ENCODE measurements at places on chromosomes 2 and 18.
A peak's percentile ranks its signal among the peaks of the same experiment; 100 is the strongest.

DNA sequence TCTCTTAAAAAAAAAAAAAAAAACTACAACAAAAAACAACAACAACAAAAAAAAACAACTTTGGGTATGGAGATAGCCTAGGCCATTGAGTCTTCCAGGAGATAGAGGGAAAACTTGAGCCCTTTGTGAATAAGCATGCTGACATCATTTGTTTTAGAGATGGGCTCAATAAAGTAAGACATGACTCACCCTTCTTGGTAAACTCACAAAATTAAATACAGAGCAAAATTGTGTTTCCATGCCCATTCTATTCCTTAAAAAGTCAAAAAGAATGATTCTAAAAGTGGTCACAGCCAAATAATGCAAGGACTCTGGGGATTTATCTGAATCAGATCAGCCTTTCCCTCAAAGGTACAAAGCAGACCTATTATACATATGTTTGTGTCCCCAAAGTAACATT lies 117.4 kb downstream of the ETAA1 start:
- no peak for DNase-seq

GRCh38 chr2:177397481-177398289 lies 5.1 kb downstream of the AGPS start:
- peak; percentile 81 for DNase-seq

GRCh38 chr2:160584972-160585494 lies 91.4 kb upstream of the RBMS1 start:
- no peak for DNase-seq

- DNase-seq, result peak; percentile 99
Observed at GRCh38 chr2:153388246-153388645, 90.3 kb downstream of the RPRM start.

- no peak for DNase-seq
Observed at GRCh38 chr18:10519366-10519765, 6.5 kb upstream of the NAPG start.

DNA sequence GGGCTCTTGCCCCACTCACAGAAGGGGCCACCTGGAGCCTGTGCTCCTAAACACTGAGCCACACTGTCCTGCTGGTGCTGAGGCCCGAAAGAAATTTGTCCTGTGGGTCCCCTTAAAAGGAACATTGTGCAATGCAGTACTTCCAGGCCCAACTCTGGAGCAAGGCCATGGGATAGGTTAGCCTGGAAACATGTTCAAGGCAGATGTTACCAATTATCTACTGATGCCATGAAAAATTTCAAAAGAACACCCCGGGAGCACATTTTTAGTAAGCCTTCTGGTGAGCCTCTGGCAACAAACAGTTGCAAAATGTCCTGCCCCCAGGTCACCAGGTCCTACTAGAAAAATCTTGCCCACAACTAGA lies 12.3 kb upstream of the PTMA start:
- DNase-seq, result no peak

DNA sequence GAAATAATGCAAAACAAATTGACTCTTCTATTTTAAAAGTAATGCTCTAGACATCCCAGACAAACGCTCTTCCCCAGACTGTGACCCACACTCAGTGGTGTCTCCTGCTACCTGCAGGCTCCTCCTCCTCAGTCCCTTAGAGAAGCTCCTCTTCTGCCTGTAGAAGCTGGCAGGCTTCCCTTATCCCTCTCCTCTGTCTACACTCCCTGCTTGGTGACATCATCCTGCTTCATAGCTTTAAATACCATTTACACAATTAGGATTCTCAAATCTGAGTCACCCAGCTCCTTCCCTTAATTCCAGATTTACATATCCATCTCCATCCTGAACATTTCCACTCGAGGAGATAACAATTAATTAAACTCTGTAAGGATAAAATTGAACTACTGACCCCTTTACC lies 167.9 kb downstream of the FBXO15 start:
- no peak for DNase-seq

DNA sequence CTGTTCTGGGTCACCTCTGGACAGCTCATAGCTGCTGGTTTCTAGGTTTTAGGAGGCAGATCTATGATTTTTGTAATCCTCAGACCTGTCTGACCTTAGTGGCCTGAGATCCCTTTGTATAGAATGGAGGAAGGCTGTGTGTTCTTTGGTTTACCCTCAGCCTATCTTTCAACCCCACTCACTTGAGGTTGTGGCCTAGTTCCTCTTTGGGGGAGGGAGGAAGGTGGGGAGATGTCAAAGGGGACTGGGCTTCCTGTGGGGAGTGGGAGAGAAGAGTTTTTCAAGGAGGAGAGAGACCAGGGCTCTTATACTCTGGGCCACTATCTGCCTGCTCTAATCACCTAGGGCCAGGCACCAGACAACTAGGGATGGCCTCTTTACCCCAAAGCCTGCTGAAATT lies 28.5 kb downstream of the SEMA4F start:
- DNase-seq, result no peak

- no peak for DNase-seq
Observed at GRCh38 chr2:72159211-72159993, 11.7 kb upstream of the CYP26B1 start.

- DNase-seq, result no peak
Observed at GRCh38 chr2:81942876-81943275, 1638.3 kb upstream of the LRRTM1 start.

DNA sequence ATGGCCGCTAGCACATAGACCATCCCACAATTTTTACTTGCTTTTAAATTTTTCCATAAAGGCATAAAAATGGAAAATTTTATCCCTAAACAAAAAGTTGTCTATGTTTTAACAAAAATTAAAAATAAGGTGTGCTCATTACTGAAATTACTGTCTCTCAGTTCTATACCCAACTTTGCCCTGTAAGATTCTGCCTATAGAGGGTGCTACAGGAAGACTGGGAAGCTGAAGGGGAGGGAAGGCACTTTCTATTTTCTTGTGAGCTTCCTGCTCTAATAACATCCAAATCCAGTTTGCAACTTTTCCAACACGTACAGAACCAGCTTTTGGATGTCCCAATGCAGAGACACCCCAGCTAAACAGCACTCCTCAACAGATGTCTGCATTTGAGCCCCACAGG lies 666.9 kb downstream of the PLCL1 start:
- no peak for DNase-seq

- no peak for DNase-seq
Observed at GRCh38 chr2:160952464-160953254, 207.6 kb upstream of the TANK start.

DNA sequence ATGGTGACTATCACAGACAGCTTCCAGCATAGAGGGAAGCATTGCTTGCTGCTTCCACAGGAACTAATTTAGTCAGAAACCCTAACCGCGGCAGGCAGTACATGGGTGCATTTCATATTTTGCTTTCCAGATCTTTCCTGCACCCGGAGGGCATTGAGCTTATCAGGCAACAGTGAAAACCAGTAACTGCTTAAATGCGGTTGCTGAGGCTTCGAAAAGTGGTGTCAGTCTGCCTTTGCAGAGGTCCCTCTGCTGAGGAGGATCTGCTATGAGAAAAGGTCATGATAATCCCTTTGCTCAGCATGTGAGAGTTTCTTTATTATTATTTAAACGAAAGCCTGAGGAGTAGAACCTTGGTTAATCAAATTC lies 44.6 kb upstream of the ROCK2 start:
- no peak for DNase-seq

- no peak for DNase-seq
Observed at GRCh38 chr2:203246646-203247045, 7.8 kb downstream of the CYP20A1 start.

- DNase-seq, result peak; percentile 45
Observed at GRCh38 chr18:58639751-58640427, 11.0 kb upstream of the ALPK2 start.

Measured in retinal pigment epithelial cell (primary cell).